ENCODE measurements at places on chromosomes 12 and 14.
A peak's percentile ranks its signal among the peaks of the same experiment; 100 is the strongest.

GRCh38 chr12:42240131-42240750 is 2.2 kb upstream of the YAF2 start:
- no peak for DNase-seq

GRCh38 chr14:43140453-43140852 is 1366.6 kb downstream of the FSCB start:
- no peak for DNase-seq

DNA sequence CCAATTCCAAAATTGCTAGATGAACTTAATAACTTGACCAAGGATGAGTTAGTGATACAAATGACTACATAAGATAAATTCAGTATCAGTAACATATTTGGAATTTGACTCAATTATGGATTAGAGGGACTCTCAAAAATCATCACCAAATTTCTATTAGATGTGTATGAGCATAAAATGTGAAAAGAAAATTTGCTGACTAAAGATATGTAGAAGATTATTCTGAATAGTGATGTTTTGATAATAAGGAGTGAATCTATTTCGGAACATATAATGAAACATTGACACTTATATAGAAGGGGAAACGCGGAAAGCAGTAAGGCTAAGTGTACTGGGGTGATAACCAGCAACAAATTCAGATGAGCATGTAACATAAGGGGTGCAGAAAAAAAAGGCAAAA is 177.3 kb downstream of the DERA start:
- no peak for DNase-seq

GRCh38 chr14:51848120-51848519 is 12.3 kb upstream of the GNG2 start:
- DNase-seq, result no peak

GRCh38 chr14:22798528-22798927 is 16.7 kb downstream of the SLC7A7 start:
- no peak for DNase-seq

DNA sequence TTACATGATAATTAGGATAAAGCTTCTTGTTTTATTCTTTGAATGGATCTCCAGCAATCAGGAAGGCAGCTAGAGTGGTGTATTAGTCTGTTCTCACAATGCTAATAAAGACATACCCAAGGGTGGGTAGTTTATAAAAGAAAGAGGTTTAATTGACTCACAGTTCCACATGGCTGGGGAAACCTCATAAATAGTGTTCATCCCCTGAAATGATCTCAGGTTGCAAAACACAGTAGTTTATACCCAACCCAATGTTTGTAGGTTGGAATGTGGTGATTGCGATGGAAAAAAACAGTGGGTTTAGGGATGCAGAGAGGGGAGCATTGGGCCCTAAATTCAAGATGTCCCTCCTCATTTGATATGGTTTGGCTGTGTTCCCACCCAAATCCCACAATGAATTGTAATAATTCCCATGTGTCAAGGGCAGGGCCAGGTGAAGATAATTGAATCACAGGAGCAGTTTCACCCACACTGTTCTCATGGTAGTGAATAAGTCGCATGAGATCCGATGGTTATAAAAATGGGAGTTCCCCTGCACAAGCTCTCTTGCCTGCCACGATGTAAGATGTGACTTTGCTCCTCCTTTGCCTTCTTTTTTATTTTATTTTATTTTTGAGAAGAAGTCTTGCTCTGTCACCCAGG is 11.5 kb downstream of the MUCL1 start:
- no peak for DNase-seq

DNA sequence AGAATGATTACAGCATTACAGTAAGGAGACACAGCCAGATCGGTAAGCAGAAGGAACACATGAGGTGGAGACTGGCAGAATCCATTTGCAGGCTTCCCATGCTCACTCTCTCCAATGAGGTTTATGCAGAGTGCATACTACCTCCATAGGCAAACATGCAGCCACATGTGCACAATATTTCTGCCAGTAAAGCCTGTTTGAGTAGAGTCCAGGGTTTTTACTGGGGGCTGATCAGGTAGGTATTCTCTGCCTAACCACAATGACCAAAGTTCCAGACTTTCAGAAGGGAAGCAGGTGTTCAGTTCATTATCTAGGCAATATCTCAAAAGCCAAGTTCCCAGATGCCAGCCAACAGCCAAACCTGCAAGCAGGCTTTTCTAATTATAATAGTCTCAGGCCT is 31.1 kb downstream of the INTS13 start:
- DNase-seq, result no peak

GRCh38 chr12:83434600-83434999 is 747.9 kb downstream of the TMTC2 start:
- no peak for DNase-seq

DNA sequence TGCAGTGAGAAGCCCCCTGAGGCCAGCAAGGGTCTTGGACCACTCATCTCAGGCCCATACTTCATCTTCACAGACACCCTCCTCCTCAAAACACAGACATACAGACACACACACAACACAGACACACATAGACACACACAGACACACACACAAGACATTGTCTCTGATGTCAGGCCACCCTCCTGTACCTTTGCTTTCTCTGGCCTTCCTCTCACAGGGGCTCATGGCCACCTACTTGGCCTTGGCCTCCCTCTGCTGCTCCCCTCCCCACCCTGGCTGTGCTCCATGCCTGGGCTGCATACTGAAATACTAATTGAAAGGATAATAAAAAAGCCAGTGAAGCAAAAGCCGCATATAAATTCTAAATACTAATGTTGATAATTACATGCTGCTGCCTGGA is 1.6 kb upstream of the SYNDIG1L start:
- DNase-seq, result no peak

DNA sequence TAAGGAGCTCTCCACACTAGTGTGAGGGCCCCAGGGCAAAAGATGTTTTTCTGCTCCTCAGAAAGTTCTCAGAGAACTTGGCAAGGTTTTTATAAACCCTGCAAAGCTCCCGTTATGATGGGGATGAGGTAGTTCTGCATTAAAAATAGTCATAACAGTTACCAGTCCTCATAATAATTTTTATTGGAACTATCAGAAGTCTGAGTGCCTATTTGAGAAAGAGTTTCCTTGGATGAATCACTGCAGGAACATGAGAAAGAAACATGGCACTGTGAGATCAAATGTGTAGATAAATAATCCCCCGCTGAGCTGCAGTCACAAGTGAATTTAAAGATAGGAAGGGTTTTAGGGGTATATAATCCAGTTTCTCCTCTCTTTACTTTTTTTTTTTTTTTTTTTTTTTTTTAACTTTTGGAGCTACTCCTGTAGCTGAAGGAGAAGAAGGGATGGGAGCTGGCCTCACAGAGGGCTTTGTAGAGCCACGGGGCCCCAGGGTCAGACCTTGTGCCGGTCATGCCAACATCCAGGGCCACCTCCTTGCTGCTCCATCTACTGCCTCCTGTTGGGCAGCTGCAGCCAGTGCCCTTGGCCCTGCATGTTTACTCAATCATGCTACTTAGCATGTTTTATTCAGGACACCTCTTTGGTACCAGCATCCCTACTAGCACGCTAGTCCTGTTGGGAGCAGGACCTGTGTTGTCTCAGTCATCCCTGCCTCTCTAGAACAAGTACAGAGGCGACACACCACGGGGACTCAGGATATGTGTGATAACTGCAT is 39.5 kb downstream of the EVL start:
- DNase-seq, result no peak

- peak; percentile 77 for DNase-seq
Measured at GRCh38 chr12:124466216-124467128, 100.9 kb downstream of the NCOR2 start.
